MCF 10A (cell line): ENCODE measurements at places on chromosomes 2 and 18.

DNA sequence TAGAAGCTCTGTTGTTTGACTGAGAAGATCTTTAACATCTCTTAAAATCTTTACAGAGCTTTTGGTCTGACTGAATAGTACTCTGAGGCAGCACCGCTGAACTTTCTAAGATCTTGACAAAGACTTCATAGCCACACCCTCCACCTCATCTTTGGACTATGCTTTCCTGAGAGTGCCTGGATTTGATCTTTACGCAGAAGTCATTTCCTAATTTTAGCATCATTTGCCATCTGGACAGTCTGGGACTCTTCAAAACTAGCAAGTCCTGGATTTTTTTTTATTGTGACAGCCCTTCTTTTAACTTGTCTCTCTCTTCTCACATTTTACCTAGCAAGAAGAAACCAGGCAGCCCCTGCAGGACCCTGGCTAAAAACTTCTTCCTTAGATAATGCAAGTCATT, 188.8 kb downstream of the CTIF start:
- no peak for DNase-seq
- no peaks in the 10 kb centered on the region for H3K27me3 ChIP-seq
- peak overlapping the region; percentile 44 for H3K27ac ChIP-seq
- peaks cover 32% of the 10 kb centered on the region for H3K36me3 ChIP-seq

DNA sequence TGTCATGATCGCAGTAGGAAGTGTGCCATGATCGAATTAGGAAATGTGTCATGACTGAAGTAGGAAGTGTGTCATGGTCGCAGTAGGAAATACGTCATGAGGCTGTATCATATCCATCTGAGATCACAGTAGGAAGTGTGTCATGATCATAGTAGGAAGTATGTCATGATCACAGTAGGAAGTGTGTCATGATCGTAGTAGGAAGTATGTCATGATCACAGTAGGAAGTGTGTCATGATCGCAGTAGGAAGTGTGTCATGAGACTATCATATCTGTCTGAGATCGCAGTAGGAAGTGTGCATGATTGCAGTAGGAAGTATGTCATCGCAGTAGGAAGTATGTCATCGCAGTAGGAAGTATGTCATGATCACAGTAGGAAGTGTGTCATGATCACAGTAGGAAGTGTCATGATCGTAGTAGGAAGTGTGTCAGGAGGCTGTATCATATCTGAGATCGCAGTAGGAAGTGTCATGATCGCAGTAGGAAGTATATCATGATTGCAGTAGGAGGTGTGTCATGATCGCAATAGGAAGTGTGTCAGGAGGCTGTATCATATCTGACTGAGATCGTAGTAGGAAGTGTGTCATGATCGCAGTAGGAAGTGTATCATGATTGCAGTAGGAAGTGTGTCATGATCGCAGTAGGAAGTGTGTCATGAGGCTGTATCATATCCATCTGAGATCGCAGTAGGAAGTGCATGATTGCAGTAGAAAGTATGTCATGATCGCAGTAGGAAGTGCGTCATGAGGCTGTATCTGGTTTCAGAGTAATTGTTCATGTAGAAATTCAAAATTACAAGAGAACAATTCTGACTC, 56.4 kb upstream of the NFATC1 start:
- H3K27me3 ChIP-seq = no peaks in the 10 kb centered on the region
- H3K27ac ChIP-seq = no peak overlapping the region
- H3K36me3 ChIP-seq = peaks cover 12% of the 10 kb centered on the region
- no peak overlapping the region for H3K4me3 ChIP-seq

- H3K4me1 ChIP-seq = peaks cover under 1% of the 10 kb centered on the region
- no peak for DNase-seq
- H3K27ac ChIP-seq = no peak overlapping the region
These were observed 122.9 kb upstream of the KLF7 start for GRCh38 chr2:207288628-207289027.

DNA sequence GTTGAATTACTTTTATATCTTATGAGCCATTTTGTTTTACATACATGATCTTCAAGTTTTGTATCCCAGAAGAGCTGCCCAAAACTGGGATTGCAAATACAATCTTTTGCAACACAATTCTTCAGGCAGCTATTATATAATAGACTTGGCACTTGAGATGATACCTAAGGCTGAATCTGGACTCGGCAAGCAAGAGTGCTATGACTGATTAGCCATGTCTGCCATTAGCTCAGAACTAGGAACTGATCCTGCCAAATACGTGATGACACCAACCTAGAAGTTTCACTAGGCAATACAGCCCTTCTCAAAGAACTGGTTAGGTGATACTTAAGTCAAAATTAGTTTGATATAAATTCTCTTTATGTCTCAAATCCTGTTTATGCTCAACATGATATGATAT, 619.6 kb downstream of the CPS1 start:
- peaks cover 83% of the 10 kb centered on the region for H3K27me3 ChIP-seq
- H3K4me3 ChIP-seq = no peak overlapping the region
- no peaks in the 10 kb centered on the region for H3K36me3 ChIP-seq
- H3K4me1 ChIP-seq = no peaks in the 10 kb centered on the region
- DNase-seq = no peak
